Stimulated activated CD8-positive, alpha-beta memory T cell treated with anti-CD3 and anti-CD28 coated beads, Interleukin-4, amount 100 ng/mL, for 4 hours (primary cell): ENCODE measurements at places on chromosomes 3 and 15.

DNA sequence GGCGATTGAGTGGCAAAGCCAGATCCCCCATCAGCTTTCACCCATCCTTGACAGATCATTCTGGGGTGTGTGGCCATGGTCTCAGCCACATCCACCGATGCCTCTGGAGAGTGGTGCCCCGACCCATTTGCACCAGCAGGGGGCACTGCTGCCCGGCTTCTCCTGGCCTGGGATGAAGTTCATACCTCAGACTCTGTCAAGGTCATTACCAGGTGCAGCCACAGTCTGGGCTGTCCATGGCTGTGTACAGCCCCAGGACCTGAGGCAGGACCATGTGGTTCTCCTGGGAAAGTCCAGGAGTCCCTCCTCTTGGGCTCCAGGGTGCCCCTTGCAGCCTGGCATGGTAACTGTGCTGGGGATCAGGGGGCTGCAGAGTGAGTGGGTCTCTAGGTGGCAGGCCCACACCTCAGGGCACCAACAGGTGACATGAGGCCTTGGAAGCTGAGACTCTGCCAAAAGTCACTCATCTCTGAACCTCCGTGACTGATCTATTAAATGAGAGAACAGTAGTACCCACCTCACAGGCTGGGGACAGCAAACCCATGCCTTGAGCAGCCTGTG is 67.2 kb downstream of the CACNA2D2 start:
- peak; percentile 65 for DNase-seq

DNA sequence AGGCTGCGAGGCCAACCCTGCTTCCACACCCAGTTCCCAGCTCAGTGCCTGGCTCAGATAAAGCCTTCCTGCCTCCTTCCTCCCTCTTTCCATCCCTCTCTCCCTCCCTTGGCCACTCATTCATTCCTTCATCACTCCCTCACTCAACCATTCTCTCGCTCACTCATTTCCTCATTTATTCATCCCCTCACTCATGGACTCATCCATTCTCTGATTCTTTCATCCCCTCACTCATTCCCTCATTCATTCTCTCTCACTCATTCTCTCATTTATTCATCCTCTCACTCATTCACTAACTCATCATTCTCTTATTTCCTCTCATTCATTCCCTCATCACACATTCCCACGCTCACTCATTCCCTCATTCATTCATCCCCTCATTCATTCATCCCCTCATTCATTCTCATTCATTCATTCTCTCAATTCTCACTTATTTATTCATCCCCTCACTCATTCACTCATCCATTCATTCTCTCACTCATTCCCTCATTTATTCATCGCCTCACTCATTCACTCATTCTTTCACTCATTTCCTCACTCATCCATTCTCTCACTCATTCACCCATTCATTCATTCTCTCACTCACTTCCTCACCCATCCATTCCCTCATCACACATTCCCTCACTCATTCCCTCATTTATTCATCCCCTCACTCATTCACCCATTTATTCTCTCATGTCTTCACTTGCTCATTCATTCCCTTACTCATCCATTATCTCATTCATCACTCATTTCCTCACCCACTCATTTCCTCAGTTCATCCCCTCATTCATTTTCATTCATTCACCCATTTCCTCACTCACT is 13.2 kb downstream of the ABTB1 start:
- DNase-seq: no peak

GRCh38 chr3:128424508-128425069 is 42.1 kb downstream of the DNAJB8 start:
- no peak for DNase-seq

GRCh38 chr3:190608850-190609589 is 95.1 kb downstream of the IL1RAP start:
- no peak for DNase-seq

DNA sequence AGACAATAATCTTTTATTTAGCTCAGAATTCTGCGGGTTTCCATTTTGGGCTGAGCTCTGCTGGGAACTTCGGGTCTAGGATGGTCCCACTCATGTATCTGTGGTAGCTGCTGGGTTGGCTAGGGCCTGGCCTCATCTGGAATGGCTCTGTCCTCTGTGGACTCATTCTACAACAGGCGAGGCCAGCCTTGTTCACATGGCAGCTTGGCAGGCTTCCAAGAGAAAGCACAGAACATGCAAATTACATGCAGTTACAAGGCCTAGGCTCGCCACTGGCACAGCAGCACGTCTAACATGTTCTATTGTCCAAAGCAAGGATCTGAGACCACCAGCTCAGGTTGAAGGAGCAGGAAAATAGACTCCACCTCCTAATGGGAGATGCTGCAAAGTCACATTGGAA is 431.4 kb downstream of the PDCD6IP start:
- no peak for DNase-seq
